Thymus (tissue), 14 donors: ENCODE measurements at places on chromosomes 16 and 17. TPM values are rescaled to one million over a fixed set of nuclear protein-coding genes. Genes with fewer than 3 reads are reported as not detected.

DNA sequence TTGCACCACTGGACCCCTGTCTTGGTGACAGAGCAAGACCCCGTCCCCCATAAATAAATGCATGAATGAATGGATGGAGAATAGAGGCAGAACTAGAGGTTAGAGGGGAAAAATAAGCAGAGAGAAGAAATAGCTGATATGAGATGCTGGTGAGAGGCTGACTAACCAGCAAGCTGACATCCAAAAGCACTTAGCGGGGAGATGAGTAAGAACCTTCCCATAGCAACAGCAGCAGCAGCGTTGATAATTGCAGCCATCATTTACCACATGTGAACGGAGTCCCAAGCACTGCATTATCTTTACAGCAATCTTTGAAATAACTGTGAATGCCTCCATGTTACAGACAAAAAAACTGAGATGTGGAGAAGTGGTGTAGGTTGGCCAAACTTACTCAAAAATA is 777.3 kb upstream of the EEF2KMT start:
- DNase-seq = no peak

GRCh38 chr16:57143149-57143921 is 42.5 kb downstream of the PSME3IP1 start:
- DNase-seq = no peak

The KRT222 gene
- 0.84 TPM for polyA plus RNA-seq

The STX1B gene
- 1.0 TPM for polyA plus RNA-seq

The AHSP gene
- 2.0 TPM for polyA plus RNA-seq

DNA sequence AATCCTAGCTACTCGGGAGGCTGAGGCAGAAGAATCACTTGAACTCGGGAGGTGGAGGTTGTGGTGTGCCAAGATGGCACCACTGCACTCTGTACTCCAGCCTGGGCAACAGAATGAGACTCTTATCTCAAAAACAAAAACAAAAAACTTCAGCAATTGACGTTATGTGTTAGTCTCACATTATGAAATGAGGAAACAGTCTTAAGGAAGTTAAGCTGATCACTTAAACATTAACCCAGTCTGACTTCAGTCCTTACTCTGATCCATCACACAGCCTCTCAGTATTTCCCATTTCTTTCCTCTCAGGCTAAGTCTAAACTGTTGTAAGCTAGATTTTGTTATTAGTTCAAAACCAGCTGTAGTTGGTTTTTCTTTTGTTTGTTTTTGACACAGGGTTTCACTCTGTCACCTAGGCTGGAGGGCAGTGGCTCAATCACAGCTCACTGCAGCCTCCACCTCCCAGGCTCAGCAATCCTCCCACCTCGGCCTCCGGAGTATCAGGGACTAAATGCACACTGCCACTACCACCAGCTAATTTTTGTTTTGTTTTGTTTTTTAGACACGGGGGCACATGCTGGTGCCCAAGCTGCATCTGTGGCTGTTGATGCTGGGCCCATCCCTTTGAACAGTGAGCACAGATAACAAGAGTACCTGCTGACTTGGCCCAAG is 6.3 kb downstream of the JPT1 start:
- no peak for DNase-seq

GRCh38 chr16:12228602-12229499 is 252.3 kb downstream of the SNX29 start:
- peak; percentile 19 for DNase-seq

DNA sequence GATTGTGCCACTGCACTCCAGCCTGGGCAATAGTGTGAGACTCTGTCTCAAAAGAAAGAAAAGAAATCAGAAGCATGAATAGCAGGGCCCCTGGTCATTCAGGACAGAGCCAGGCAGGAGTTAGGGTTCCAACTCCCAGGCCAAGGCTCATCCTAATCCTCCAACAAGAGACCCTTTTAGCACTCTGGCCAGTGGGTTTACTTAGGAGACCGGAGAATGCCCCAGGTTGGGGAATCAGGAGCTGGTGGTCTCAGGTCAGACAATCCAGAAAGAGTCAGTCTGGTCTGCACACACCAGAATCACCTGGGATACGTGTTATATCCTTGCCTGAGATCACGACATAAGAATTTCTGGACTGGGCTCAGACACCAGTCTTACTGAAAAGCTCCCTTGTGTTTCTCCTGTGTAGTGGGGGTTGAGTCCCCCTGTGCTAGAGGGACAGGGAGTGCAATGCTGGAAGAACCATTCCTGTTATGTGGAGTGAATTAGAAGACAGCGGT is 48.7 kb downstream of the CCDC42 start:
- DNase-seq = no peak

The G6PC1 gene
- polyA plus RNA-seq = 0.07 TPM

The HLF gene
- polyA plus RNA-seq = 1.8 TPM

The TBC1D3I gene
- polyA plus RNA-seq = 0.87 TPM

The KRT25 gene
- polyA plus RNA-seq = 1.0 TPM

The HASPIN gene
- 2.3 TPM for polyA plus RNA-seq

The RCVRN gene
- 0.07 TPM for polyA plus RNA-seq

The NXPH3 gene
- polyA plus RNA-seq = 2.3 TPM

- DNase-seq = no peak
Measured at GRCh38 chr16:11896486-11897176, 19.1 kb downstream of the GSPT1 start.

- DNase-seq = no peak
Measured at GRCh38 chr16:9798474-9798873, 383.8 kb downstream of the GRIN2A start.

The MT1B gene
- polyA plus RNA-seq = 4.7 TPM

DNA sequence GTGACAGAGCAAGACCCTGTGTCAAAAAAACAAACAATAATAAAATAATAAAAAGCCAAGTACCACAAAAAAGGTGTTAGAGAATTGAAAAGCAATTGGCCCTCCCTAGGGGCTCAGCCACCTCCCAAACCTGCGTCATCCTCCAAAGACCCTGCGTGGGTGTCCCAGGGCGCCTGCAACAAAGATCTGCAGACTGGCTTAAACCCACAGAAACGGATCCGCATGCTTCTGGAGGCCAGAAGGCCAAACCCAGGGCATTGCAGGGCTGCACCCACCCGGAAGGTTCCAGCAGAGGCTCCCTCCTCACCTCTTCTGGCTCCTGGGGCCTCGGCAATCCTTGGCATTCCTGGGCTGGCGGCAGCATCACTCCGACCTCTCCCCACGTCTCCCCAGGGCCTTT is 1.5 kb downstream of the ENPP7 start:
- no peak for DNase-seq

DNA sequence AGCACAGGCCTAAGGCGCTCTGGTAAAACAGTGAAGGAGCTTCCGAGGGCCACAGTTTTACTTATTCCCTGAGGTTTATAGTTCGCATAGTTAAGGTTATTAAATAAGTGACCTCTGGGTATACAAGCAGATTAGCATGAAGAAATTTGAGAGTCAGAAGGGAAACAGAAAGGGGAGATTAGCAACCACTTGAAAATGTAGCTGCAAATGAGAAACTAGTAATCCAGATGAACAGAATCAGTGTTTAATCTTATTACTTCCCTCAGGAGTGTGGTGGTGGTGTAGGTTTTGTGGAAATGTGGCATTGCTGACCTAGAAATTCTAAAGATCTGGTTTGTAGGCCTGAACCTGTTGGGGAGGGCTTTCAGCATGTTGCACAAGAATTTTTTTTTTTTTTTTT is 130.4 kb downstream of the CCDC182 start:
- DNase-seq = no peak

GRCh38 chr17:3535253-3535995 is 22.2 kb downstream of the TRPV3 start:
- DNase-seq = peak; percentile 61

The DOC2B gene
- polyA plus RNA-seq = 4.4 TPM

GRCh38 chr16:56789360-56789759 is 59.4 kb downstream of the NUP93 start:
- peak; percentile 73 for DNase-seq

- DNase-seq = no peak
Measured at GRCh38 chr17:19867329-19868078, at the start of gene ULK2. Gene ULK2, minus strand, starts transcription at chr17:19867936. Its CDS starts 519 bp downstream, at chr17:19867417.

The ATP2A1 gene
- 1.2 TPM for polyA plus RNA-seq

DNA sequence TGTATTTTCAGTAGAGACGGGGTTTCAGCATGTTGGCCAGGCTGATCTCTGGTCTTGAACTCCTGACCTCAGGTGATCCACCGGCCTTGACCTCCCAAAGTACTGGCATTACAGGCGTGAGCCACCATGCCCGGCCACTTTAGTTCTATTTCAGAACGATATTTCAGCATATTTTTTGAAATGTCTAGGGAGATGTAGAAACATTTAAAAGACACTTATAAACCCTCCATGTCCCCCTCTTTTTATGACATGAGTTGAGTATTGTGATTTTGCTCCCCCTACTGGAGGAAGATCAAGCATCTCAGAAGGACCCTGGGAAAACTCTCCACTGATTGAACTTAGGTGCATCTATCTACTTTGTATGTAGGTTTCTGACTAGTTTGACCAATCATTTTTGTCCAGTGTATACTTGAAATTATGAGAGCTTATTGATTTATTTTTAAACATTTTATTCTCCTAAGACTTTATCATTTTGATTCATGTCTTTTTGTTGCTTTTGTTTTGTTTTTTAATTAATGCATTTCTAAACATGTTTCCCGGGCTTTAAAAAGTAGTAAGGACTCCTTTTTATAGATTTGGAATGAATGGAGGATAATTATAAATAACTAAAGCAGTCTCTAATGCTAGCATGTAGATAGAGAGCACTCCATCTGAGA is 105.1 kb downstream of the CHD9 start:
- DNase-seq = peak; percentile 30

DNA sequence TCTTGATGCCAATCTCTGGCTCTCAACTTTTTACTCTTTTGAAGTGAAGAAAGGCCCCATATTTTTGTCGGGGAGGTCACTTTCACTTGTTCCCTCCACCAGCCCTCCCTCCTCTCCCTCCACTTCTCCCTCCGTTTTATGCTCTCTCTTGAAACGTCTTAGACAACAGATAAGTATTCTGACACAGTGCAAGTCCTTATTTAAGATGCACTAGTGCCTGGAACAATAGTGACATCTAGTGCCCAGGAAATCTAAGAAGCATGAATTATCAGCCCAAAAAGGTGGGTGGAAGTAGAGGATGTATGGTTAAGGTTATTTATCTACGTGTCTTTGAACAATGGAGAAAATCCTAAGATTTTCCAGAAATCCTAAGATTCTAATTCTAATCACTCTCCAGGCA is 17.9 kb downstream of the PSME3IP1 start:
- DNase-seq = peak; percentile 85

DNA sequence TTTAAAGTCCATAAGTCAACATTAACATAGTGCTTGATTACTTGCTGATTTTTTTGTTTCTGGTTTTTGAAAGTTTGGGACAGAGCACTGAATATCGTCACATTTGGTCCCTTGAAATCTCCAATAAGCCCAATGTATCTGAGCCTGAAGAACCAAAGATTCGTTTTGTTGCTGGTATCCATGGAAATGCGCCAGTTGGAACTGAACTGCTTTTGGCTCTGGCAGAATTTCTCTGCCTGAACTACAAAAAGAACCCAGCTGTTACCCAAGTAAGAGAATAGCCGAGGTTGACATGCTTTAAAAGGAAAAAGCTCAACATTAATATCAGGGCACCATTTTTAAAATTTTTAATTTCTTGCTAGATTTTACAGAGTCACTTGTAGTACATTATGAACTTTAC is 27.7 kb upstream of the GOSR1 start:
- no peak for DNase-seq

The SLC26A11 gene
- 17.4 TPM for polyA plus RNA-seq
